Thyroid gland (tissue), 4 donors: ENCODE measurements at places on chromosomes 12 and 14.
A peak's percentile ranks its signal among the peaks of the same experiment; 100 is the strongest.

- H3K27ac ChIP-seq = no peak overlapping the region
- H3K36me3 ChIP-seq = no peaks in the 10 kb centered on the region
- H3K4me3 ChIP-seq = no peak overlapping the region
- no peaks in the 10 kb centered on the region for H3K27me3 ChIP-seq
These were observed 39.8 kb downstream of the PPP1R12A start for GRCh38 chr12:79895071-79895470.

DNA sequence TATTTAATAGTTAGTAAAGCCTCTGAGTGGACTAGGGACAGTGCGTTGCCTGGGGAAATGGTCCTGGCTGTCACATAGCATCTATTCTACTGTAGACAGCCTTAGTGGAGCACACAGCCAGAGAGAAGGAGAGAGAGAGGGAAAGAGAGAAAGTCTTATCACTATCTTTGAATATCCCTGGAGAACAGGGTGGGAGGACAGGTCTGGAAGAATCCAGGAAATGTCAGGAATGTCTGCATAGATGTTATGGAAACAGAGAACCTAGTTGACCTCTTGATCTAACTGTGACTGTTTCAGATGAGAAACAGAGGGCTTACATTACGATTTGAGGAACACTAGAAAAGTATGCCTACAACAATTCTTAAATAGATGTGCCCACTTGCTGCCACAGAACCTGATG is 92.8 kb downstream of the SLC15A5 start:
- no peaks in the 10 kb centered on the region for H3K4me1 ChIP-seq
- no peak overlapping the region for H3K27ac ChIP-seq
- H3K36me3 ChIP-seq = no peaks in the 10 kb centered on the region
- H3K27me3 ChIP-seq = no peaks in the 10 kb centered on the region
- DNase-seq = no peak
- no peak overlapping the region for H3K4me3 ChIP-seq

GRCh38 chr14:50830044-50830931 is 674 bp downstream of the NIN start:
- H3K4me3 ChIP-seq = peak overlapping the region; percentile 73
- no peaks in the 10 kb centered on the region for H3K27me3 ChIP-seq
- DNase-seq = peak; percentile 49
- H3K36me3 ChIP-seq = no peaks in the 10 kb centered on the region

GRCh38 chr12:68877583-68877982 is 55.4 kb downstream of the CPM start:
- H3K36me3 ChIP-seq = no peaks in the 10 kb centered on the region
- no peak overlapping the region for H3K27ac ChIP-seq
- H3K27me3 ChIP-seq = no peaks in the 10 kb centered on the region
- H3K4me3 ChIP-seq = no peak overlapping the region

DNA sequence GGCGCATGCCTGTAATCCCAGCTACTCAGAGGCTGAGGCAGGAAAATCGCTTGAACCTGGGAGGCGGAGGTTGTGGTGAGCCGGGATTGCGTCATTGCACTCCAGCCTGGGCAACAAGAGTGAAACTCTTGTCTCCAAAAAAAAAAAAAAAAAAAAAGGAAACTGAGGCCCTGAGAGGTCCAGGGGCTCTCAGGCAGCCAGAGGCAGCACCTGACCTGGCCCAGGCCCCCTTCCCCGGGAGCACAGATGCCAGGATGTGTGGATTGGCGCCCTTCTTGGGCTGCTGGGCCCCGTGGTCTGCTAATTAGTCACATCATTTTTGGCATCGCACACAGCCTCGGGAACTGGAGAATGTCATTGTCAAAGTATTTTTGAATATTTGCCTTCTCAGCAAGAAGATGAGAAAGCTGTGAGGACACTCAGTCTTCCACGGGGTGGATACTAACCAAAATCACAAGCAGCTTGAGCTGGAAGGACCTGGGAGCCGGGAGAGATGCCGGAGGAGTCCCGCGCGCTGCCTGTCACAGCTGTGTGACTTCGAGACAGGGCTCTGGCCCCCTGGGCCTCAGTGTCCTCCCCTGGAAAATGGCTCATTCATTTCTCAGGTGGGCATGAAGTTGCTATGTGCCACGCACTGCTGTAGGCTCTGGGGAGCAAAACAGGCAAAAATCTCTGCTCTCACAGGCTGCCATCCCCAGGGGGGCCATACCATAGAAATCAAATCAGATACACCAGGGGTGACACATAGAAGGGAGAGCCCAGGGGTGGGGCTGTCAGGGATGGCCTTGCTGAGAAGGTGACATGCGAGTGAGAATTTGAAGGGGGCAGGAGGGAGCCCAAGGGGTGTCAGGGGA is 12.5 kb upstream of the RCOR1 start:
- no peak for DNase-seq
- no peaks in the 10 kb centered on the region for H3K27me3 ChIP-seq
- H3K4me1 ChIP-seq = no peaks in the 10 kb centered on the region
- no peaks in the 10 kb centered on the region for H3K36me3 ChIP-seq

GRCh38 chr14:73943083-73943482 is 6.8 kb downstream of the FAM161B start:
- no peaks in the 10 kb centered on the region for H3K4me1 ChIP-seq
- H3K27me3 ChIP-seq = no peaks in the 10 kb centered on the region
- peaks cover 4% of the 10 kb centered on the region for H3K36me3 ChIP-seq
- no peak overlapping the region for H3K27ac ChIP-seq
- no peak for DNase-seq

DNA sequence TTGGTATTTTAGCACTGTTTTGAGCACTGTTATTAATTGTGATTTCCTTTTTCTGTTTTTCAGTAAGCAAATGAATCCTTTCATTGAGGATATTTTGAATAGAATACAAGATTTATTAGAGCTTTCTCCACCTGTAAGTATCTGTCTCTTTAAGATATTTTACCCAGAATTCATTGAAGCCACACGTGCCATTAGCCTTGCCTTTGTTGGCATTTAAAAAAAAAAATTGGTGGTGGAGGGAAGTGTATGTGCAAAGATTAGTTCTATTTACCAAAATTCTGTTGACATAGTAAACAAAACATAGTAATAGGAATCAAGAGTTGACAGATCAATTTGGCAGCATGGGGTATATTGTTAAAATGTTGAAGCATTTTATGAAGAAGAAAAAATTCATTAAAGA is 23.8 kb downstream of the XPOT start:
- no peak for DNase-seq
- peaks cover 86% of the 10 kb centered on the region for H3K36me3 ChIP-seq
- H3K27ac ChIP-seq = no peak overlapping the region
- H3K4me1 ChIP-seq = no peaks in the 10 kb centered on the region
- no peak overlapping the region for H3K4me3 ChIP-seq
- H3K27me3 ChIP-seq = no peaks in the 10 kb centered on the region

DNA sequence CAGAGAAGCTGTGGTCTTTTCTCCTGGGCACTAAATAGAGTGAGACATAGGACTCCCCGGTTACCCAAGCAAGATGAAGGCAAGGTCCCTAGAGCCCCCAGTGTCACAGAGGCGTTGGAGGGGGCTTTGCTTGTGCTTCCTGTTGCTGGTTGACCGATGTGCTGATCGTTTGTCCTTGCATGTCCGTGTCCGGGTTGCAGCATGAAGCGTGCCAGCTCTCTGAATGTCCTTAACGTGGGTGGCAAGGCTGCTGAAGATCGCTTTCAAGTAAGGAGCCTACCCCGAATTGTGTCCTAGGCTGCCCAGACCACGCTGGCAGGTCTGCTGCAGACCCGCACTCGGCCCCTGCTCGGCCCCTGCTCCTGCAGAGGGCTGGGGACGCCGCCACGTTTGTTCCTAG is 23.1 kb downstream of the XRCC3 start:
- no peak overlapping the region for H3K27ac ChIP-seq
- H3K36me3 ChIP-seq = peaks cover 23% of the 10 kb centered on the region
- peaks cover 22% of the 10 kb centered on the region for H3K4me1 ChIP-seq
- H3K4me3 ChIP-seq = no peak overlapping the region
- no peaks in the 10 kb centered on the region for H3K27me3 ChIP-seq
- DNase-seq = no peak

GRCh38 chr12:11685316-11685715 is 35.8 kb downstream of the ETV6 start:
- no peak for DNase-seq
- H3K27me3 ChIP-seq = no peaks in the 10 kb centered on the region
- H3K4me3 ChIP-seq = no peak overlapping the region
- H3K4me1 ChIP-seq = no peaks in the 10 kb centered on the region

GRCh38 chr14:54867011-54867410 is 35.6 kb downstream of the GCH1 start:
- H3K4me1 ChIP-seq = no peaks in the 10 kb centered on the region
- H3K36me3 ChIP-seq = no peaks in the 10 kb centered on the region
- H3K4me3 ChIP-seq = no peak overlapping the region
- H3K27ac ChIP-seq = no peak overlapping the region

- H3K27ac ChIP-seq = no peak overlapping the region
- no peaks in the 10 kb centered on the region for H3K27me3 ChIP-seq
- DNase-seq = no peak
These were observed 3.3 kb upstream of the BHLHE41 start for GRCh38 chr12:26128168-26128567.

DNA sequence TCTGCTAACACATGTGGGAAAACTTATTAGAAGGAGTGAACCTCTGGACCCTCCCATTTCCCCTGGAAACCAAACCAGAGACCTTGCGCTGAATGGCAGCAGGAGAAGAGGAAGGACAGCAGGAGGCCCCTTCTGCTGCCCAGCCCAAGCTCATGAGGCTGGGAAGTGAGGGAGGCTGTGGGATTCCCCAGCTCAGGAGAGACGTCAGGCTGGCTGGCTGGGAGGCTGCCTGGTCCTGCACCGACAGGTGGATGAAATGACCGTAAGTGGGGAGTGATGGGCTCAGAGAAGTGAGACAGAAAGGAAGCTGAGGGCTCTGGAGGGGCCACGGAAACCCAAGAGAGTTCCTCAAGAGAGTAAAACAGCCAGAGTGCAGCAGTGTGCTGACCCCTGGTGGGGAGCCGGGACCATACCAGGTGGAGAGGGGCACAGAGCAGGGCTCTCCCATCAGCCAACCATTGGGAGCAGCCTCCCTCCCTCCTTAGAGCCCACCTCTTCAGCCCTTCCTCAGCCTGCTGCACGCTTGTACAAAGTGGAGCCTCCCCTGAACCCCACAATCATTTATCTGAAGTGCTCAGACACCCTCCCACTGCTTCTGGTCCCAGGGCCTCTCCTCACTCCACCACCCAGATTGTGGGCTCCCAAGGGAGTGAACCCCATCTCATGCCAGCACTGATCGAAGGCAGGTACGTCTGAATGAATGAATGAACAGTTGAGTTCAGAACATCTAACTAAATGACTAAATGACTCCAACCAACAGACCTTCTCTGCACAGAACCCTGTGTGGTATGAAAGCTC is 14.0 kb downstream of the TAMALIN start:
- DNase-seq = peak; percentile 43
- H3K4me1 ChIP-seq = peaks cover 19% of the 10 kb centered on the region
- H3K36me3 ChIP-seq = no peaks in the 10 kb centered on the region

DNA sequence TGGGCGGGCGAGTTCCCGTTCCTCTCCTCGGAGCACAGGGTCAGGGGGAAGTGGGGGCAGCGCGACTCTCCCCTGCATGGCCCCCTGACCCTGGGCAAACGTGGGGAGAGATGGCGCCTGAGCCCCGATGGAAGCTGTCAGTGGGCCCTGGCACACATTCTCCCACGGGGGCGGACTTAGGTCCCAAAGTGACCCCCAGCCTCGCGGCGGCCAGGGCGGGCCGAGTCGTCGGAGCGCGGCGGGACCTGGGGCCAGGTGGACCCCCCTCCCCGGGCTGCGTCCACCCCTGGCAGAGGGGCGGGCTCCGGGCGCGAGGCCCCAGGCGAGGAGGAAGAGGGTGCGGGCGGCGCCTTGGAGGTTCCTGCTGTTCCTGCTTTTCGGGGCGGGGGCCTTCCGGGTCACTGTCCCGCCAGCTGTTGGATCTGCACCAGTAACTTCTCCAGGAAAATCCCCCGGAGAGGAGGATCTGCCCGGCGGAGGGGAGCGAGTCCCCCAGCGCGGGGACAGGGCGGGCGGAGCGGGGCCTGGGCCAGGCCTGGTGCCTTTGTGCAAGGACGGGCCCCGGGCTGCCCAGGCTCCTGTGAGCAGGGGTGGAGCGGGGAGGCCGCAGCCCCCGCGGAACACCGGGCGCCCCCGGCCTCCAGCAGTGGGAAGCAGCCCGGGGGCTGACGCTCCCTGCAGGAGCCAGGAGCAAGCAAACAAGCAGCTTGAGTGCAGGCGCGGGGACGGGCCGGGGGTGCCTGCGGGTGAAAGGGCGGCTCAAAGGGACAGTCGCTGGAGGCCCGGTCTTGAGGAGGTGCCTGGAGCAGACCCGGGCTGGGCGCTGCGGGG is 15.3 kb downstream of the TNFAIP2 start:
- peaks cover 35% of the 10 kb centered on the region for H3K4me1 ChIP-seq
- no peaks in the 10 kb centered on the region for H3K36me3 ChIP-seq
- H3K27me3 ChIP-seq = no peaks in the 10 kb centered on the region
- no peak for DNase-seq
- no peak overlapping the region for H3K4me3 ChIP-seq

DNA sequence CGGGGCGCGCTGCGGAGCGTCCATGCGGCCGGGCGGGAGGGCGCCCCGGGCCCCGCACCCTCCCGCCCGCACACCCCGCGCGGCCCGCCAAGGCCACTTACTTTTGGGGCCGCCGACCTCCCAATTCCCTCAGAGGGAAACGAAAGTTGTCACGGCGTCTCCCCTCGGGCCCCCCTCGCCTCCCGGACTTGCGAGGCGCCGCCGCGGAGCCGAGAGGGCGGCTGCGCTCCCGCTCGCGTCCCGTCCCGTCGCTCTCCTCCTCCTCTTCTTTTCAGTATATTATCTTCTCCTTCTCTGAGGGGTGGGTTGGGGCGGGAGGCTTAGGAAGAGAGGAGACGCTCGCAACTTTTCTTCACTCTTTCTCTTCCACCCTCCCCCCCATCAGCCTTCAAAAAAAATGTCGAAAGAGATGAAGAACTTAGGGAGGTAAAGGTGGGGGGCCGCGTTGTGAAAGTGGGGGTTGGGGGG is 613 bp downstream of the DUSP16 start:
- no peaks in the 10 kb centered on the region for H3K27me3 ChIP-seq
- H3K4me1 ChIP-seq = peaks cover 25% of the 10 kb centered on the region
- peak overlapping the region; percentile 100 for H3K27ac ChIP-seq

DNA sequence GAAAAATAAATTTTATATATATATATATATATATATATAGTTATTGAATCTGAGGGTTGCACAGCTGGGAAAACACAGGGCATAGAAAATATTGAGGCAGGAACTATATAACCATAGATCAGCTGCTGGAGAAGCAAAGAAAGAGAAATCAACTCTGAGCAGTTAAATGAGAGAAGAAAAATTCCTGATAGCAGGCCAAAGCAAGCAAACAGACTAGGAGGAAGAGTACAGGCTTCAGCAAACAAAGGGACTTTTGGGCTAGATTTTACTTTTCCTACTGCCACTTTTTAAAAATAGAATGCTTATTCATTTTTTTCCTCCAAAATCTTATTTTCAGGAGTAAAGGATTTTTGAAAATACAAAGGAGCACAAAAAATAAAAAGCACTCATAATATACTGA is 216.0 kb upstream of the PRKD1 start:
- H3K27ac ChIP-seq = no peak overlapping the region
- H3K27me3 ChIP-seq = no peaks in the 10 kb centered on the region
- H3K4me3 ChIP-seq = no peak overlapping the region

GRCh38 chr12:26857465-26858176 is 24.6 kb upstream of the ITPR2 start:
- H3K27ac ChIP-seq = no peak overlapping the region
- no peaks in the 10 kb centered on the region for H3K27me3 ChIP-seq
- no peaks in the 10 kb centered on the region for H3K36me3 ChIP-seq
- no peak overlapping the region for H3K4me3 ChIP-seq
- DNase-seq = no peak
